ENCODE measurements at places on chromosomes 1 and 21. TPM values are rescaled to one million over a fixed set of nuclear protein-coding genes. Genes with fewer than 3 reads are reported as not detected.

- peak; percentile 65 for DNase-seq
These were observed 149.8 kb downstream of the PTPRC start for GRCh38 chr1:198788561-198789064.

GRCh38 chr1:43007377-43008114, 48.9 kb upstream of the SLC2A1 start:
- DNase-seq, result no peak

The TMEM81 gene
- total RNA-seq, result 3.2 TPM

DNA sequence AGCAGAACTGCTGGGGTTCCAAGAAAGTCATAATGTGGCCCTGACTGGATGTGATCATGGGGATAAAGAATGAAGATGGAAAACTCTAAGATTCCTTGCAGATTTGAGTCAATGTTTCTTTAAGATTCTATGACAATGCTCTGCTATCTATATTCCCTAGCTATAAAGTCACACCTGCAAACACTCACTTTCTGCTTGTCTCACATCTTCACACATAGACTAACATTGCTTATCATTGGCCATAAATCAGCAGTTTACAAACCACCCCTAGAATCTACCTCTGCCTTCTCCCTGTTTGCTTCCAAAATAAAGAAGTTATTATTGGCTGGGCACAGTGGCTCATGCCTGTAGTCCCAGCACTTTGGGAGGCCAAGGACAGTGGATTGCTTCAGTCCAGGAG, 33.1 kb upstream of the NPL start:
- DNase-seq, result no peak

The RGS13 gene
- 245 TPM for total RNA-seq

The LAPTM5 gene
- total RNA-seq, result 163 TPM

- DNase-seq, result no peak
These were observed 8.6 kb downstream of the COL6A1 start for GRCh38 chr21:45990049-45990711.

- no peak for DNase-seq
These were observed 21.4 kb upstream of the LRRC38 start for GRCh38 chr1:13535227-13535626.

GRCh38 chr1:101843160-101843559, 153.6 kb downstream of the OLFM3 start:
- no peak for DNase-seq
